ENCODE measurements at places on chromosomes 4 and X. TPM values are rescaled to one million over a fixed set of nuclear protein-coding genes. Genes with fewer than 3 reads are reported as not detected.

Gene NKX6-1
- 0.01 TPM for polyA plus RNA-seq

Gene GAGE2A
- polyA plus RNA-seq: not detected

Gene TMEM31
- polyA plus RNA-seq: 0.43 TPM

Gene SPATA4
- polyA plus RNA-seq: 0.09 TPM

Gene GAB1
- 69.2 TPM for polyA plus RNA-seq

Gene CFAP47
- polyA plus RNA-seq: 0.04 TPM

Gene NUDT10
- 4.6 TPM for polyA plus RNA-seq

Gene FAM53A
- polyA plus RNA-seq: 0.84 TPM

Gene CA5B
- 3.4 TPM for polyA plus RNA-seq

Gene VCX2
- not detected for polyA plus RNA-seq

Gene KANTR
- 15.3 TPM for polyA plus RNA-seq

Gene SRPX
- polyA plus RNA-seq: 18.9 TPM

Gene PPEF2
- polyA plus RNA-seq: 0.06 TPM

Gene TLL1
- polyA plus RNA-seq: 2.8 TPM

Gene SLC49A3
- 4.6 TPM for polyA plus RNA-seq

Gene MAOB
- 130 TPM for polyA plus RNA-seq

Gene DRP2
- polyA plus RNA-seq: 2.1 TPM

Gene HSFX3
- not detected for polyA plus RNA-seq
